ENCODE measurements at places on chromosomes 13 and 19.

GRCh38 chr13:42600943-42601342 is 27.0 kb downstream of the TNFSF11 start:
- DNase-seq = no peak

GRCh38 chr19:10424011-10424637 is 3.8 kb downstream of the PDE4A start:
- DNase-seq = peak; percentile 76

DNA sequence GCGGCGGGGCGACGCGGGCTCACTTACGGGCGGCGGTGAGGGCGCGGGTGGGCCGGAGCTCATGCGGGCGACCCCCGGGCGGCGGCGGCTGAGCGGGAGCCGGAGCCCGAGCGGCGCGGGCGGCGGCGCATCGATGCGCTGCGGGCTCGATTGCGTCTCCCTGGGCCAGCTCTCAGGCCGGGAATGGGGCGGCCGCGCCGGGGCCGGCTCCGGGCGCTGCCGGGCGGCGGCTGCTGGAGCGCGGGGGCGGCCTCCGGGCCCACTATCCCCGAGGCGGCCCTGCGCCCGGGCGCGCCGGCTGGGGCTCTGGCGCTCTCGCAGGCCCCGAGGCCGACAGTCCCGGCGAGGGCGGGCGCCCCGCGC is 1.4 kb upstream of the TSHZ3 start:
- DNase-seq = no peak

- DNase-seq = no peak
Observed at GRCh38 chr13:110134801-110135200, 172.2 kb downstream of the COL4A1 start.

GRCh38 chr13:76216729-76217128 is 580.6 kb downstream of the LMO7 start:
- DNase-seq = no peak
